ENCODE measurements at places on chromosomes 1 and 21. TPM values are rescaled to one million over a fixed set of nuclear protein-coding genes. Genes with fewer than 3 reads are reported as not detected.
A peak's percentile ranks its signal among the peaks of the same experiment; 100 is the strongest.

GRCh38 chr1:200116324-200116723 is 88.8 kb downstream of the NR5A2 start:
- H3K27ac ChIP-seq, result peak overlapping the region; percentile 15
- H3K36me3 ChIP-seq, result no peaks in the 10 kb centered on the region
- H3K27me3 ChIP-seq, result no peaks in the 10 kb centered on the region
- peaks cover 21% of the 10 kb centered on the region for H3K4me1 ChIP-seq
- no peak for DNase-seq

DNA sequence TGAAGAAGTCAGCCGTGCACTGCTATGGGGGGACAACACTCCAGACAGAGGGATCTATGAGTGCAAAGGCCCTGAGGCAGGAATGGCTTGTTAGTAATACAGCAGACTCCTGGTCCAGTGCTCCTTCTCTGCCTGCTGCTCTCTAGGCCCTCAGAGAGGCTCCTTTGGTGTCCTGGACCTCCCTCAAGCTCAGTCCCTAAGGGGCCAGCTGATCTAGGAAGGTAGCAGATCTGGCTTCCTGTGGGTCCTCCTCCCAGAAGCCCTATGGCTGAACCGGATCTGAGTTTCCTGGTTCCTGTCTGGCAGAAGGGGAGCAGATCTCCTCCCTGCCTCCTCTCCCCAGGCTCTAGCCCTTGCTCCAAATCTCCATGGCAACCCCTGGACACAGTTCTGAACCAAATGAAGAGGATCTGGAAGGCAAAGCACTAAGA is at the start of gene LDLRAD2:
LDLRAD2 (plus strand) TSS at position 391 of the 431 bp plus-strand sequence. CDS start 187 bp downstream, outside the sequence.
- no peak for DNase-seq
- no peak within 1 kb of the TSS for H3K27ac ChIP-seq
- H3K4me1 ChIP-seq, result peaks cover 5% of the 10 kb centered on the region
- H3K4me3 ChIP-seq, result no peak within 1 kb of the TSS
- H3K27me3 ChIP-seq, result peaks cover 14% of the 10 kb centered on the region
- no peaks in the 10 kb centered on the region for H3K36me3 ChIP-seq

DNA sequence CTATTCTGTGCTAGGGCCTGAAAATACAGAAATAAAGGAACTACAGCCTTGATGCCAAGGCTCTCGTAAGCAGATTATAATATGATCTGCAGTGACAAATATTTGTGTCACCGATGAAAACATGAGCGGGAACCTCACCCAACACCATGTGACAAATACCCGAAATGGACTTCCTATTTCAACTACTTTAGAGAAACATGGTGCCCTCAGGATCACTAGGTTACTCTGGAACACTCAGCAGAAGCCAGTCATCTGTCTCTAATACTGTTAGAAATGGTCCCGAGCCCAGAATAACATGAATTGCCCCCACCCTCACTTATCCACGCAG is 463 bp upstream of the VAMP3 start:
- peak overlapping the region; percentile 90 for H3K4me3 ChIP-seq
- DNase-seq, result no peak
- no peaks in the 10 kb centered on the region for H3K27me3 ChIP-seq
- H3K36me3 ChIP-seq, result peaks cover 20% of the 10 kb centered on the region
- H3K4me1 ChIP-seq, result peaks cover 15% of the 10 kb centered on the region

The SLC9C2 gene
- total RNA-seq, result not detected

The KRTAP12-2 gene
- not detected for total RNA-seq

Data from type B pancreatic cell (in vitro differentiated cells).